Stimulated activated CD8-positive, alpha-beta memory T cell treated with anti-CD3 and anti-CD28 coated beads, Interleukin-15, amount 100 ng/mL, for 1 hour (primary cell): ENCODE measurements at places on chromosomes 2 and 18.

DNA sequence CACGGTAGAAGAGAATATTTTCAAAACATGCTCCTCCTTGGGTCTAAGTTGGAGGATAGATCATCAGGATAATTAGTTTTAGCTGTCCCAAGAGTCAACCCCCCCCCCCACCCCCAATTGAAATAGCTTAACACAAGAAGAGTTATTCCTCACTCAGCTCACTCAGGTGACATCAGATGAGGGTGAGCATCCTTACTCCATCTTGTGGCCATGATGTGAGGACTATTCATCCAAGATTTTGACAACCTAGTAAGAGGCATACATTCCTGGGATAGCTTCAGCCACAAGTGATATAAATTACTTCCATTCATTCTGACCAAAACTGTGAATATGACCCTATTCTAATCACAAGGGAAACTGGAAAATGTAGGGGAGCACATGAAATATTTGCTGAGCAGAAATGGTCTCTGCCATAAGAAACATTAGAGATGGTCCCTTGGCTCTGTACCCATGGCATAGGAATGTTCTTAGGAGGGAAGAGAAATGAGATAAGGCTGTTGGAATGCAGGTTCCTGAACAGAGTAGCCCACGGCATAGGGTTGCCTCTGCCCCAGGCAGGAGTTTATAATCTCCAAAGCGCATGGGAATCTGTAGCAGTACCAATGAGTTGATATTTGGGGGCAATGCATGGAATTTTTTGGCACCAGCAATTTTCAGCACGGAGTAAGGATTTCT lies 257.2 kb downstream of the CYRIA start:
- no peak for DNase-seq

GRCh38 chr2:229257985-229258384 lies 13.1 kb downstream of the PID1 start:
- DNase-seq, result no peak

GRCh38 chr2:168424112-168424951 lies 31.7 kb upstream of the CERS6 start:
- DNase-seq, result no peak

DNA sequence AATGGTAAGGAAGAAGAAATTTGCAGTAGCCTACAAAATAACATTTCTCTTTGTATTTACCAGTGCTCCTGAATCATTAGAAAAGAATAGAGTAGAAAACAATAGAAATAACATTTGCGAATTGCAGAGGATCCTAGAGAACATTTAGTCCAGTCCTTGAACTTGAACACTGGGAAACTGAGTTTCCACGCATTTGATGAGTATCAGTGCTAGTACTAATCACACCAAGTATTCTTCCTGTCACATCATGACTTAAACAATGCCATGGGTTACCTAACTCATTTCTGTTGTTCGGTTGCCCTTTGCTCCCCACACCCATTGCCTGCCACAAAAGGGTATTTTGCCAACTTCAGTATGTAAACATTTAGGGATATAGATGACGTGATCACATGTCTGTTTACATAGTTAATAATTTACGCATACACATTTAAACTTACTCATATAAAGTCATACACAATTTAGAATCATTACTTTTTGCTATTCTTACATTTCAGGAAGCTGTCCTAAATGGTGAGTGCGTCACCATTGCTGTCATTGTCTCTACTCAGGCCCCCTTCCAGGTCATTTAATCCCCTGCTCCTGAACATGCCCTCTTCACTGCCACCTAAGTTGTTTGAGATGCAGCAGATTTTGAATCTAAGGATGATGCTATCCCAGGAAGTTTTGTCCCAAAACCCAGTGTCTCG lies 42.3 kb downstream of the CRIM1 start:
- DNase-seq, result no peak

GRCh38 chr2:226208726-226209125 lies 590.9 kb downstream of the IRS1 start:
- no peak for DNase-seq

- no peak for DNase-seq
Observed at GRCh38 chr18:10951631-10952544, 197.5 kb downstream of the PIEZO2 start.

DNA sequence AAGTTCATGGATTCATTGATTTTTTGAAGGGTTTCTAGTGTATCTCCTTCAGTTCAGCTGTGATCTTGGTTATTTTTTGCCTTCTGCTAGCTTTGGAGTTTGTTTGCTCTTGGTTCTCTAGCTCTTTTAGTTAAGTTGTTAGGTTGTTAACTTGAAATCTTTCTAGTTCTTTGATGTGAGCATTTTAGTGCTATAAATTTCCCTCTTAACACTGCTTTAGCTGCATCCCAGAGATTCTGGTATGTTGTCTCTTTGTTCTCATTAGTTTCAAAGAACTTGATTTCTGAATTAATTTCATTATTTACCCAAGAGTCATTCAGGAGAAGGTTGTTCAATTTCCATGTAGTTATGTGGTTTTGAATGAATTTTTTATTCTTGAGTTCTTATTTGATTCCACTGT lies 210.6 kb downstream of the IRS1 start:
- DNase-seq, result no peak

- DNase-seq, result no peak
Observed at GRCh38 chr2:23211987-23212583, 172.9 kb upstream of the KLHL29 start.

- no peak for DNase-seq
Observed at GRCh38 chr2:97741686-97742085, 28.3 kb downstream of the ZAP70 start.

DNA sequence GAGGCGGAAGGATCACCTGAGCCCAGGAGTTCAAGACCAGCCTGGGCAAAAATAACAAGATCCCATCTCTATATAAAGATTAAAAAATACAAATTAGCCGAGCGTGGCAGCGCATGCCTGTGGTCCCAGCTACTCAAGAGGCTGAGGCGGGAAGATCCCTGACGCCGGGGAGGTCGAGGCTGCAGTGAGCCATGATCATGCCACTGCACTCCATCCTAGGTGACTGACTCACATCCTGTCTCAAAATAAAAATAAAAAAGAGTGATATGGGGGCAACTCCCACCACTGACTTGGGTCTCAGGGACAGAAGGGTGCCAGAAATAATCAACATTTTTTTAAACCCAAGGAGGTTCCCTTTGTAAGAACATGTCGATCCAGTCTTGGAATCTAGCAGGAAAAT lies 37.6 kb downstream of the ZNF516 start:
- DNase-seq, result no peak

- no peak for DNase-seq
Observed at GRCh38 chr18:37235583-37235982, 330.0 kb downstream of the CELF4 start.

- no peak for DNase-seq
Observed at GRCh38 chr2:183070942-183071844, 7.4 kb upstream of the DUSP19 start.

GRCh38 chr18:50113726-50114125 lies 81.2 kb downstream of the MYO5B start:
- DNase-seq, result no peak

GRCh38 chr18:21629089-21629832 lies 17.1 kb downstream of the SNRPD1 start:
- DNase-seq, result no peak

GRCh38 chr2:212667751-212668316 lies 129.2 kb upstream of the ERBB4 start:
- DNase-seq, result no peak

DNA sequence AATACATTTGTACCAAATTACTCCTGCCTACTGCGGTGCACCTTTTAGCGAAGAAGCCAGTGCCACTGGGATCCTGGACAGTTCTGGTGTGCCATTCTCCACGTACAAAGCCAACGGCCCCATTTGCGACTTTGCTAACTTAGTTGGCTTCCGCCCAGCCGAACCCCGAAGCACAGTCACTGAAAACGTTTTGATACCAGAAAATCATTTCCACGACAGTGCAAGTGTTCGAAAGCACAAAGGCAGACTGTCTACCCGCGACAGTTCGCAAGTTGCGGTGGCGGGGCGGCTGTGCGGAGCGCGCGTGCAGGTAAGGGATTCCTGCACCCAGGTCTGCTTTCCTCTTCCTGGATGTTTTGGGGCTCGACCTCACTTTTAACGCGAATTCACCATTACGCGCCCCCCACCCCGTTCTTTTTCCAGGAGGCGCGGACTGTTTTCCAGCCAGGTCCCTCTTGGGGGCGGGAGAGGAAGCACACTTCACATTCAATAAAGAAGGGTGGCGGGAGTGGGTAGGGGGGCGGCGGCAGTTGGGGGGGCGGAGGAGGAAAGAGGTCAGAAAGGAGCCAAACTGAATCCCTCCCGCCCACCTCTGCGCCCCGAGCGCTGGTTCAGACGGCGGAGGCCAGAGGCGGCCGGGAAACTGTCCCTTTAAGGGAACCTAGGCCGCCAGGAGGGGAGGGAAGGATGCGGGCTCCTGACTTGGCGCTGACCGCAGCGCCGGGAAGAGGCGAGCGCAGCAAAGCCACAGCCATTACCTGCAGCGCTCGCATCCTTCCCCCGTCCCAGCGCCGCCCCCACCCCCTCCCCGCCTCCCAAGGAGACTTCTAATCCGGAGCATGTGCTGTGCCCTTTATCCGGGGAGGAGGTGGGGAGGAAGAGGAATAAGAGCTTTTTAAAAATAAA lies 107.4 kb upstream of the KCTD1 start:
- no peak for DNase-seq

DNA sequence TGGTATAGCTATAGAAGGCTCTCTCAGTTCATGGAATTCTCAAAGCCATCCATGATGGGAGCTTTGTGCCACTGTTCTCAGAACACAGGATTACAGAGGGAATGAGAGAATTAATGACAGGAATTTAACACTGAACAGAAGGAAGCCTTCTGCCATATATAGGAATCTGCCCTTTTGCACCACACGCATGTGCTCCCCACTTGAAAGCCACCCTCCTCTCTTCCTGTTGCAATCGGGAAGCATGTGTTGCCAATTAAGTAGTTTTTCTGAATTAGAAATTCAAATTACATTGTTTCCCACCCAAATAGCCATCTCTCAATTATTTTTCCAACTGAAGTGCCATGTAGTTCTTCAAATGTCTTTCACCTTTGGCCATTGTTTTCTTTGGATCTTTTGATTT lies 71.3 kb downstream of the C1D start:
- DNase-seq, result no peak

GRCh38 chr18:22705328-22705727 lies 227.8 kb upstream of the RBBP8 start:
- no peak for DNase-seq

DNA sequence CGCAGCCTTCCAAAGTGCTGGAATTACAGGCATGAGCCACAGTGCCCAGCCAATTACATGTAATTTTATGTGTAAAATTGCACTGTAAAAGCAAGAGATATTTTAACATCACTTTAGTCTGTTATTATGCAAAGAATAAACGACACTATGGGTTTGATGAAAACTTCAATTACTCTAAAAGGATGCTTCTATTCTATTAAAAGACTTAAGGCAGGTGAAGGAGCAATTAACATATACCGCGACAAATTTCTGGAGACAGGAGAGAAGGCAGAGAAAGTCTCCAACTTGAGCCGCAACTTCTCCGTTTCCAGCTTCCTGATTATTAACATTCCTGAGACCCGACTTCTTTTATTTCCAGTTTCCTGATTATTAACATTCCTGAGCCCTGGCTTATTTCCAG lies 53.7 kb downstream of the FAM210A start:
- DNase-seq, result no peak

DNA sequence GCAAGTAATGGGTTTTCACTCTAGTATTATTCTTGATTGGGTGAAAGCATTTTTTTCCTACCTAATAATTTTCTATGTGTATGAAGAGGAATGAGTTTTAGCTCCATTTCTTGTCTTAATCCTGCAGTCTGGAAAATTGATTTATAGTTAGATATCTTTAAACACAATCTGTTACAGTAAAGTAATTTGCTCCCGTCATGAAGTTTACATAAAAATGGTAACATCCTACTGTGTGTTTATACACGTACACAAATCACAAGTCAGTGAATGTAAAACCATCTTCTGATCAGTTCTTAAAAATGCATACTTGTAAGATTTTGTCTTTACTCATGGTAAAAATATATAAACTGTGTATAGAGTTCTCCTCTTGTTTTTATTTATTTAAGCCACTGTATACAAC lies 51.1 kb downstream of the MAP2 start:
- no peak for DNase-seq

DNA sequence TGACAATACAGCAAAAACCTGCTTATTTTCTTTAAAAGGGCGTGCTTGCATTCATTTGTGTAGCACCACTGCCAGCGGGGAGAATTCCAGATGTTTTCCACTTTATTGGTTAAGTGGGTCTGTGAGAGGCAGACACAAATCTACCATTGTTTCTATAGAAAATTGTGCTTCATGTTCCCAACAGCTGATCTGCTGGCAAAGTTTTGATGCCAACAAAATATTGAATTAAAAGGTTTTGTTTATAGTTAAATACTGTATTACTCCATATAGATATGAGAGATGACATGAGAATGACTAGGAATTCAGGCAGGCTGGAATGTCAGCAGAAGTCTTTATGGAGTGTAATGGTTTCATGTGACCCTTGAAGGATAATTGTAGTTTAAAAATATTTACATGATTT lies 182.7 kb downstream of the MC4R start:
- DNase-seq, result no peak

- DNase-seq, result no peak
Observed at GRCh38 chr2:11292464-11293255, 51.8 kb downstream of the ROCK2 start.

DNA sequence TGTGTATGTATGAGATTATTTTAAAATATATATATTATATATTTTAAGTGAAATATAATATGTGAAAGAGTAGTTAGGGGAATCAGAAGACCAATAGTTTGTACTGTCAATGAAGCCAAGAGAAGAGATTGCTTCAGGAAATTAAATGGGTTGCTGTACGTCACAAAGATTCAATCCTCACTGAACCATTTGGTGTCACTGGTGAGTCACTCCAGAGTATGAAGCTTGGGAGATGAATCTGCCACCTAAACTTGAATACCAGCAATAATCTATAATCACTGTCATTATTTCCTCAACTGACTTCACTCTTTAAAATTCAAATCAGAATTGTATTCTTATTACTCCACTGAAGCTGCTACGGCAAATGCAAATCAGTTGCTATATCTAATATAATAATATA lies 41.9 kb upstream of the SCN9A start:
- no peak for DNase-seq

- DNase-seq, result no peak
Observed at GRCh38 chr2:1780693-1781092, 36.4 kb upstream of the PXDN start.

GRCh38 chr2:220455351-220455990 lies 828.0 kb downstream of the SLC4A3 start:
- DNase-seq, result no peak

DNA sequence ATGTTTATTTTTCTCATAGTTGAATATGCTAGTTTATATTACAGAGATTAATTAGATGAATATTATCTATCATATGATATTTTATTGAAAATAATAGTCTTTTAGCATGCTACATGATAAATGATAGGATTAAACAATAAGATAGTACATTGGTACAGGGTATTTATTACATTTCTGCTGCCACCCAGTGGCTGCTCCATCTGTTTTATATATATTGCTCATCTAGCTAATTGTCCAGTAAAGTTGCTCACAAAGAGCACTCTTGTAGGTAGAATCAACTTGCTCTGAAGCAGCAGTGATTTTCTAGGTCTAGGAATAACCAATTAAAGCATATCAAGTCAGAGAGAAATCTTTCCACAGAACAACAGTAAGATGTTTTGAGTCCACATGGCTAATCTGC lies 183.3 kb downstream of the ASXL3 start:
- no peak for DNase-seq

GRCh38 chr2:9914384-9915065 lies 37.0 kb upstream of the GRHL1 start:
- DNase-seq, result no peak
